CD4-positive, CD25-positive, alpha-beta regulatory T cell (primary cell): ENCODE measurements at places on chromosomes 7 and 10. TPM values are rescaled to one million over a fixed set of nuclear protein-coding genes. Genes with fewer than 3 reads are reported as not detected.

GRCh38 chr7:130409067-130409711 is 28.9 kb downstream of the CPA1 start:
- DNase-seq, result no peak

GRCh38 chr10:29687421-29688164 is 52.8 kb upstream of the SVIL start:
- no peak for DNase-seq

DNA sequence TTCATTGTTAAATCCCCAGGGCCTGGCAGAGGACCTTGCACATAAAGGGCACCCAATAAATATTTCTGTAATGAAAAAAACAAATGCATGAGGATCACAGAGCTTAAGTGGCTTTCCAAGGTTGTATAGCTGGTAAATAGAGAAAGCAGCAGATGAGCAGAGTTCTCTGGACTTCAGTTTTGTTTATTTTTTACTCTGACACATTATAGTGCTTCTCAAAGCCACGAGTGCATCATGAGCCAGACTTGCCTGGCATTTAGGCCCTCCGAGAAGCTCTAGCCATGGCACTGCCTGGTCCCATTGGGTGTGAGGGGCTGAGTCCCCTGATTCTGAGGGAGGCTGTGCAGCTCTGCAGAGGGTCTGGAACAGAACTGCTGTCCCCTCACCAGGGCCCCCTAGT is 87.2 kb upstream of the ZNF32 start:
- no peak for DNase-seq

DNA sequence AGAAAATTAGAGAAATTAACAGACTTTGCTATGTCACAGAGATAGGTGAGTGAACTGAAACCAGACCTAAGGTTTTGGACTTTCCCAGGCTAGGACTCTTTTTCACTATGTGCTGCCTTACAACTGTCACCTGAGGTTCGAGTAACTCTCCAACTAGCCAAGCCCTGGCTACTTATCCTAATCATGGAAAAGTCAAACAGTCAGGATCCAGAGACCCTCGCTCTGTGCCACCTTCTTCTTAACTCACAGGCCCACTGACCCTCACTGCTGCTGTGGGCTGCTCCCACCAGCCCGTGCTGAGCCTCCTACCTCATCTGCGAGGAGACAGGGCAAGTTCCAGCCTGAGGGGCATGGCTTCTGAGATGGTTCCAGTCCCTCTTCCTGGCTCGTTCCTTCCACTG is 211.4 kb upstream of the KLF14 start:
- no peak for DNase-seq

DNA sequence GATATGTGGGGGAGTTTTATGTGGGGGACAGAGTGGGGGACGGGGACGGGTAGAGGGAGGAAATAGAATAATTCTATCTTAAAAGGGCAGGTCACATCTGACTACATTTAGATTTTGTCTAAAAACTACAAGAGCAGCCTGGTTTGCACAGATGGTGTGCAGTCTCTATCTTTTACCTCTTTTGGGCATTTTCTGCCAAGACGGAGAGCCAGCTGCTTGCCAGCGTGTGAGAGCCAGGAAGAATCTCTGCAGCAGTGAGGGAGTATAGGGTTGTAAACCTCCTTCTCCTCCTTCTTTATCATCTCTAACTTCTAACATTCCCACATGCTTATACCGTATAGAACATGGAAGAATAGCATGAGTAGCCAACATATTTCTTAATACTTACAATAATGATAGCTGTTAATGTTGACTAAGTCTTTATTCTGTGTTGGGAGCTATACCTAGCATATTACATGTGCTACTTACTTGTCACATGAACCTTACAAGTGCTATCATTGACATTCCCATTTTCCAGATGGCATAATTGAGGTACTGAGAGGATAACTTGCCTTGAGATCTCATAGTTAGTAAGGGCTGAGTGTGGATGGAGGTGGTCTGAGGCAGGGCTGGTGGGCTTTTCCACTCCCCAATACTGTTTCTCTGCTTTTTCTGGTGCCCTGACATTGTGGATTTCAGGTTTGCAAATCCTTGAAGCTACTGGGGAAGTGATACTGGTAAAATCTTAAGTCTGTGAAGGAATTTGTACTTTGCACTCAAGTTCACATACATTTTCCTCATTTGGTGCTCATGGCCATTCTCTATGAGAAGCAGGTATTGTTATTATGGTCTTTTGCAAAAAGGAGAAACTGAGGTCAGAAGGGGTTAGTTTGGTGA is 1.1 kb downstream of the ENTPD1 start:
- DNase-seq, result no peak

- DNase-seq, result no peak
Observed at GRCh38 chr7:5484921-5485320, 61.3 kb upstream of the TNRC18 start.

- DNase-seq, result no peak
Observed at GRCh38 chr7:48847917-48848316, 76.4 kb upstream of the CDC14C start.

- no peak for DNase-seq
Observed at GRCh38 chr7:81611805-81612204, 158.0 kb downstream of the HGF start.

DNA sequence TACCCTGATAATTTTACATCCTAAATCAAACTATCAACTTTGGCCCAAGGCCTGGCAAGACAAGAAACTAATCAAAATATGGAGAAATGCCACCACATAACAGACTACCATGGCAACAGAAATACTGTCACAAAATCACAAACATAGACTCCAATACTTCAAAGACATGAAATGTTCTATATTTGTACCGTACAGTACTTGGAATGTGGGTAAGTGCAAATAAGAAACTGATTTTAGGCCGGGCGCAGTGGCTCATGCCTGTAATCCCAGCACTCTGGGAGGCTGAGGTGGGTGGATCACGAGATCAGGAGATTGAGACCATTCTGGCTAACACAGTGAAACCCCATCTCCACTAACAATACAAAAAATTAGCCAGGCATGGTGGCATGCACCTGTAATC is 9.2 kb downstream of the TNPO3 start:
- DNase-seq, result no peak

DNA sequence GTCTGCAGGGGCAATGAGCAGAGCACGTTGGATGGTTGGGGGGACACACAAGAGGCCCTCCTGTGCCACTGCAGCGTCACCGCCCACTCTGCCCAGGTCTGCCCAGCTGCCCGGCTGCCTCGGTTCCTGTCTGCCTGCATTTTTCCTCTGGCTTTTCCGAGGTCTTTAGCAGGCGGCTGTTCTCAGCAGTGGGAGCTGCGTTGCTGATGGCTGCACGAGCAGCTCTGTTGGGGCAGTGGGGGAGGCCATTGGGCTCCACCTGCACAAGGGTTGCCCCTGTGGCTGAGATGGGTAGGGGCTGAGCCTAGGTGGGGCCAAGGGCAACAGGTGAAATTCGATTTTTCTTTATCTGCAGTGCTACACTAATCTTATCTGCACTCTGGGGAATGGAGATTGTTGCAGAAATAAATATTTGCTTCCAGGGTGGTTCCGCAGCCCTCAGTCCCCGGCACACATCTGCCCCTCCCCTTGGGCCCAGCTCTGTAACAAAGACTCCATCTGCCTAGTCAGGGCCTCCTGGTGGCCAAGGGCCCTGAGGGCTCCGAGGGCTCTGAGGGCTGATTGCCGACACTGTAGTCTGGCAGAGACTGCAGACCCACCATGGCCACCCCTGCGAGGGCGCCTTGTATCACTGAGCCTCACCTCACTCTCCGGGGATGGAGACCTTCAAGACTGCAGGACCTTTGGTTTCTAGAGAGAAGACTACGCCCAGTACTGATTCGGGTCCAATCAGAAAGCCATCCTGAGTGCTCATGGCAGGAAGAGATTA is 141.7 kb upstream of the SHH start:
- no peak for DNase-seq

The CACNB2 gene
- 0.39 TPM for total RNA-seq

The BEND7 gene
- total RNA-seq, result 0.35 TPM

The STK32C gene
- 6.6 TPM for total RNA-seq

The SFRP4 gene
- not detected for total RNA-seq

The FAM25A gene
- not detected for total RNA-seq

The MEIG1 gene
- not detected for total RNA-seq

The GPR26 gene
- not detected for total RNA-seq

The TMEM236 gene
- total RNA-seq, result 0.10 TPM
